ENCODE measurements at places on chromosomes 2 and 18. TPM values are rescaled to one million over a fixed set of nuclear protein-coding genes. Genes with fewer than 3 reads are reported as not detected.

IGFBP5 gene
- 0.20 TPM for total RNA-seq

QPCT gene
- 18.9 TPM for total RNA-seq

DYSF gene
- total RNA-seq: 82.1 TPM

ZBTB7C gene
- total RNA-seq: not detected

UGT1A5 gene
- not detected for total RNA-seq

CEBPZOS gene
- total RNA-seq: 11.1 TPM

SCYGR4 gene
- not detected for total RNA-seq

CCDC121 gene
- 1.7 TPM for total RNA-seq

PSTPIP2 gene
- 2.0 TPM for total RNA-seq

COL4A3 gene
- total RNA-seq: 0.04 TPM

ATG4B gene
- total RNA-seq: 75.2 TPM

CCBE1 gene
- total RNA-seq: 2.4 TPM

CCDC102B gene
- 0.28 TPM for total RNA-seq
